Hematopoietic multipotent progenitor cell treated with erythropoietin and hydrocortisone succinate and interleukin-3 and kit ligand, for 17 days (in vitro differentiated cells): ENCODE measurements at places on chromosomes 12 and 14.

DNA sequence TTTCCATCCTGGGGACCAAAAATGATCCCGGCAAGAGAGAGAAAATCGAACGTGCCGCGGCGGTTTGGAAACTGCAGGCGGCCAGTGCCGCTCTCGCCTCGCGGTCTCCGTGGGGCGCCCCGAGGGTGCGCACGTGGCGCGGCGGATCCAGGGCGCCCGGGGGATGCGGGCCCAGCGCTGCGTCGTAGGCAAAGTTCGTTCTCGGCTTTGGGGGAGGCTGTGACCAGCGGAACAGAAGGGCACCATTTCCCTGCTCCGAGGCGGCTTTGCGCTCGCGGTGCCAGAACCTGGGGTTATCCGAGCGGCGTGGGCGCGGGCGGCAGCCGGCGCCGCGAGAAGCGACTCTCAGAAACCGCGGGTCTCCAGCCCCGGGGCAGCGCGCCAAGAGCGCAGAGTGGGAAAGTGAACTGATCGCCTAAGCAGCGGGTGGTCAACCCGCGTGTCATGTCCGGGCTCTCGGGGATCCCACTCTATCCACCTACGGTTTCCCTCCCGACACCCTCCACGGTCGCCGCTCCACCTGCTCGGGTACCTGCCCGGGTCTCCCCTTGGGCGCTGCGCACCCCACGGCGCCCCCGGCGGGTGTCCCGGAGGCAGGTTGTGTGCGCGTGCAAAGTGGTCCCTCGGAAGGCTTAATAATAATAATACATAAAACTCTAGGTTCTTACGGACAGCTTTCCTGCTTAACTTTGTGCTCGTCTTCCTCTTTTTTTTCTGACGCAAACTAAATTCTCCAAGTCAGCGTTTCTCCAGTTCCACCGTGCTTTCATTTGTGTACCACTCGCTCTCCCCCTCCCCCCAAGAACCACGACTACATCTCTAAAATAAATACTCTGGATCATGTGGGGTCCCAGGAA is 1.2 kb downstream of the ESRRB start:
- no peak for DNase-seq

DNA sequence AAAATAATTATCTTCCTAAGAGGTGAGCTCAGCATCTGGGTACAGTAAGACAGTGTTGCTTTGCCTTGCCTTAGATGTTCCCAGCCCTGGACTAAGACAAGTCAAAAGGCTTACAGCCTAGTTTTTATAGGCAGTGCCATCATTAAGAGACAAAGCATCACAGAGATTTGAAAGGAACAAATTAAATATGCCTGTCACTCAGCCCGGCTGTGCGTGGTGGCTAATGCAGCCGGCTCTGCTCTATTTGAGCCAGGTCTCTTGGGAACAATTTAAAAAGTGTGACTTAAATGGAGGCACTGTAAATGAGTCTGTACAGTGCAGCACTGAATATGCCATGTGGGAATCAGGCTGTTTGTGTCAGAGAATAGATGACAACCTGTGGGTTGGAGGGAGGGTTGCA is 1687.4 kb upstream of the FLRT2 start:
- no peak for DNase-seq

- DNase-seq = no peak
Measured at GRCh38 chr12:89469361-89469760, 55.2 kb downstream of the GALNT4 start.

- DNase-seq = no peak
Measured at GRCh38 chr14:67317822-67318221, 41.8 kb downstream of the ATP6V1D start.

- DNase-seq = no peak
Measured at GRCh38 chr12:13229504-13229903, 33.0 kb downstream of the EMP1 start.

DNA sequence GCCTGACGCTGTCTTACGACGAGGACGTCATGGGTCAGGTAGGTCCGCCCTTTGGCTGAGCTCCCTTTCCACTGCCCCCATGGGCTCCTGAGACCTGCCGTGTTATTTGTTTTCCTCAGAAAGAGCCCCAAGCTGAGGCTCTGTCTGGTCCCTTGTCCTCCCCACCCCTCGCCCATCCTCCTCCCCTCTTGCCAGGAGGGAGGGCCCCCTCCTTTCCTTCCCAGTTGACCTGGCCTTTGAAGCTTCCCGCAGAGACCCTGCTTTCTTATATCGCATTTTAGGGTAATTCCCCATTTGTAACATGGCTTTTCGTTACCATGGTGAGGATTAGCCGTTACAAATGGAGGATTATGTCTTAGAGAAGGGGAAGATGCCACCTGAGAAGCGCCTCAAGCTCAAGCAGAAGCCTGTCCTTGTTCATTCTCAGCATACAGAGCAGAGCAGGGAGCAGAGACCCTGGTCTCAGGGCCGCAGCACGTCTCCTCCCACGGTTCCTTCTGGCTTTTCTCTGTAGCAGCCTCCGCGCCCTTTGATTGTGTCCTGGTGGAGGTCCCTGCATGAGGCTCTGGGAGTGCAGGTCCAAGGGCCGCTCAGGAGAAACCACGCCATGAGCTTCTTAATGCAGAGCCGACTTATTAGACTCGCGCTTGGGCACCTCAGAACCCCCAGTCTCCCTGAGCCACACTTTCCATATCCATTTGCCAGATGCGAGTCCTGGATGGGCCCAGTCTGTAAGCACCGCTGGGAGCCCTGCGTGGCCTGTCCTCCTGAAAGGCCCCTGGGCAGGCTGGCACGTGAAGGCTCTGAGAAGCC is 47.2 kb downstream of the UBE3B start:
- DNase-seq = no peak

DNA sequence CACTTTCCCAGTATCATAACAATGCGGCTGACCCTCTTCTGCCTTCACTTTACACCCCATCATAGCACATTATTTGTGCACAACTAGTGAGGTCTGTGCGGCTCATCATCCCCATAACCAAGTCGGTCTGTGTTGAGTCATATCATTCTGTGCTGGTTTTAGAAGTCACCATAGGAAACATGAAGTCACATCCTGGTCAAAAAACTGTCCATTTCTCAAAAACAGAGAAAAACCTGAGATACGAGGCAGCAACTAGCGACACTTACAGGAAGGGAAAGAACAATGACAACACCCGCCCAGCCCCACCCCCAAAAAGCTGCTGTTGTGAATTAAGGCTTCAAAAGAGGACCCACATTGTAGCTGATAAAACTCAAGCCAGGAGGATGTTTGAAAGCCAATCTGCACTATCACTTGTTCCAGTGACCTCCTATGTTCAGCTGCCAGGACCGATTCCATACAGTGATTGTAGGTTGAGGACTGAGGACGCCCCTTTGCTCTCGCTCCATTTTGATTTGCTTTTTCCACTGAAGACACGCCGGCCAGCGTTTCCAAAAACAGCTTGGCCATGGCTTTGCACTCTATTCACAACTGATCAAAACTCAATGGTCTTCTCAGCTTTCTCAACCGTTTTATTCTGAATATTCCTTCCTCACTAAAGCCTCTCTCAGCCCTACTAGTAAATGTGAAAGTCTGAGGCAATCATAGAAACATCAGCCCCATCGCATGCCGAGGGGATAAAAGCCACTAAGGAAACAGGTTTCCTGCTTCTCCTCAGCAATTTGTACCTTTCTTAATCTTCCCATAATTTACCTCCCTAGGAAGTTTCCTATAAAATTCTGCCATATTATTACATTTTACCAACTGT is 87.5 kb downstream of the DUSP16 start:
- DNase-seq = no peak

- no peak for DNase-seq
Measured at GRCh38 chr12:46174061-46174662, 94.7 kb downstream of the SLC38A1 start.

DNA sequence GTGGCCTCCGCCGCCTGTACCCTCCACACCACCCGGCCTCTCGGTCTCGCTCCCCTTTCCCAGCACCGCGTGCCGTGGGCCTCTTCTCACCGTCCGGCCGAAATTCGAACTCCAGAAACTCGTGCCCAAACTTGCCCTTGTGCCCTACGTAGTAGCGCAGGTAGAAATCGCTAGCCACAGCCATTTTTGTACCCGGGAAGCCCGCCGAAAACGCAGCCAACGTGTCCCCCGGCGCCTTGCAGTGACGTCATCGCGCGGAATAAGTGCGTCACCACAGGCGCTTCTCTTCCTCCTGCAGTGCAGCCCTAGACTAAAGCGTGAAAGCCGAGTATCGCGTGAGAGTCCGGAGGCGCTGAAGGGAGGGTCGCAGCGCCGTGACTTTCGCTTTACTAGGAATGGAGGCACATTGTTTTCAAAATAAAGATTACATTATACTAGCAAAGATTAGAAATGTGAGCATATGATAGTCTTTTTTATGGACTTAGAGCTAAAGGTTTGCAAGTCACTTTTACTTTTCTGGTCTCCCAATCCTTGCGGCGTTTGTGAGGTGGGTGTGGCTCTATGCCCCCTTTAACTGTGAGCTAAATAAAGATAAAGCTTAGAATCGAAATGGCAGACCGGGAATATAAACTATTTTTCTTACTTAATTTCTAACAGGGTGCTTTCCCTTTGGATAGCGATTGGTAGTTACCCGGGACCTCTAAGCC is at the start of gene MAGOHB:
Gene MAGOHB (minus strand): TSS at position 261 of the 707 bp plus-strand sequence. CDS start 77 bp downstream, at position 184.
- DNase-seq = peak; percentile 96
